Keratinocyte (primary cell): ENCODE measurements at places on chromosomes 2 and 18.

DNA sequence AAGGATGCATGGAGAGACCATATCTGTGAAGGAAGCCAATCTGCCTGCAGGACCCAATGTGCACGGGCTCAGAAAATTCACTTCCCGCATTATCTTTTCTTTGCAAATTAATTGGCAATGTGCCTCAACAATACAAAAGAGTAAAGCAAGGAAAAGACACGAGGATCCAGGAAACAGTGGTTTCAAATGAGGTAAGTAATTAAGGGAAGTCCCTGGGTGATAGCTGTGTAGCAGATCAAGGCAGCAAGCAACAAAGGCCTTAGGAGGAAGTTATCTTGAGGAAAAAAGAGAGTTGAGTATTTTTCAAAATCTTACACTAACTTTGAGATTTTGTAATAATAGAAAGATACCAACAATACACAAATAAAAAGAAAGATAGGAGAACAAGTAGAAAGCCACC is 44.3 kb upstream of the TGIF1 start:
- no peak for DNase-seq

GRCh38 chr2:85988914-85989270 is 100.1 kb upstream of the ST3GAL5 start:
- no peak for DNase-seq

DNA sequence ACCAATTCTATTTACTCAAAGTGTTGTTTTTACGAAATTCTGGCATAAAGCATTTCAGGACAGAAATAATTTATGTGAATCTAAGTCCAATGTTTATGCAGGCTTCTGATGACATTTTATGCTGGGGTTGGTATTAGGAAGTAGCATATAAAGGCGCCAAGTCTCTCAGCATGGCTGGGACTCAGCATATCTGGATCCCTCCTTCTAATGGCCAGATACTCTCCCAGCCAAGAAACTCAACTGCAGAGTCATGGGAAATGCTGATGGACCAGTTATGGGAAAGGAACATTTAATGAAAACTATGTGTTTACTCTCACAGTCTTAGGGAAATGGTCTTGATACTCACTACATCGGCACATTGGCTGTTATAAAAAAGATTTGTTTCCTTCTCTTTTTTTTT is 392.2 kb downstream of the ARHGAP15 start:
- no peak for DNase-seq

- no peak for DNase-seq
Measured at GRCh38 chr2:8433390-8433789, 248.5 kb upstream of the ID2 start.

DNA sequence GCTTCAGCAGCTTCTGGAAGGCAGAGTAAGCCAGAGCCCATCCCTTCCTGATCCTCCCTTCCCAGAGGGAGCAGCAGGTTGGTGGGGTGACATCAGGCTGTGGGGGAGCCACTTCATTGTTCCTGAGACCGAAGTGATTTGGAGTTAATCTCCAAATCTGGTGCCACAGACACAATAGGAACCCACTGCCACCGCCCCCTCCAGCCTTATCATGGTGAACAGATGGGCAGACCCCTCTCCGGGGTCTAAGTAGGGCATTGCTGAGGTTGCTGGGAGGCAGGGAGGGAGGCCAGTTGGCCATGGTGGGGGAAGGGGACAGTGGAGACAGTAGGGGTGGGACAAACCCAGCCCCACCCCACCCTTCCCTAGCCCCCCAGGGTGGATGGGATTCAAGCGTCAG is 25.6 kb upstream of the SLC35F6 start:
- no peak for DNase-seq
